ENCODE measurements at places on chromosomes 7 and 10.

- no peak for DNase-seq
These were observed 14.8 kb upstream of the LRRC17 start for GRCh38 chr7:102897856-102898531.

GRCh38 chr10:51183783-51184182 is 109.5 kb downstream of the PRKG1 start:
- DNase-seq, result no peak

DNA sequence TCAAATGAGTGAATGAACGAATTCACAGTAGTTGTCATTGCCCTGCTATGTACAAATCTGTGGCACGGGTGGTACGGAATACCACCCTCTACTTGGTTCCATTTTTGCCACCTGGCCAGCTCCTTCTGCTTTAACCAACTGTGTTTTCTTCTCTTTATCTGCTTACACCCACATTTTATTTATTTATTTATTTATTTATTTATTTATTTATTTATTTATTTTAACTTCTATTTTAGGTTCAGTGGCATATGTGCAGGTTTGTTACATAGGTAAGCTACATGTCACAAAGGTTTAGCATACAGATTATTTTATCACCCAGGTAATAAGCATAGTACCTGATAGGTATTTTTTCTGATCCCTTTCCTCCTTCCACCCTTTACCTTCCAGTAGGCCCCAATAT is 42.2 kb upstream of the CAPZA2 start:
- no peak for DNase-seq

- no peak for DNase-seq
These were observed 800 bp downstream of the MINDY3 start for GRCh38 chr10:15859509-15859905.

GRCh38 chr10:16606421-16606820 is 84.7 kb upstream of the C1QL3 start:
- DNase-seq, result no peak

DNA sequence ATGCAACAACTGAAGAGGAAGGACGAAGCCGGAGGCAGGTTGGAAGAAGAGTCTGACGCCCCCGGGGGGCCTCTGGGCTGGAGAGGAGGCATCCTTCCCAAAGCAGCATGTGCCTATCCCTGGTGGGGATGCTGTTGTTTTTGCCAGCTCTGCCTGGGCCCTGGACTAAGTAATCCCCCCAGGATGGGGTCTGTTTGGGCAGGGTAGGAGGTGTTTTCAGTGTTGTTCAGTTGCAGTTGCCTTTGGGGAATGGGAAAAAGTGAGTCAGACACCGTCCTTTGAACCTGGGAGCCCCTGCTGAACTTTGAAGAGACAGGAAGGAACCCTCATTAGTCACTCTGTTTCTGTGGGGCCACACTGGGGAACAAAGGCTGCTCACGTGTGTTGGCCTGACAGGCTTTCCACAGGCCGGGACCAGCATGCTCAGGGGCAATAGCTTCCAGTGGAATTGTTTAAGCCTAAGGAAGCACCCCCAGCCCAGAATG is 35.2 kb upstream of the GDF10 start:
- DNase-seq, result peak; percentile 53

- DNase-seq, result no peak
These were observed 76.8 kb downstream of the HGF start for GRCh38 chr7:81693080-81693479.

- no peak for DNase-seq
These were observed 110.1 kb downstream of the CD36 start for GRCh38 chr7:80748363-80749042.

GRCh38 chr10:71078454-71079145 is 133.8 kb upstream of the UNC5B start:
- no peak for DNase-seq

DNA sequence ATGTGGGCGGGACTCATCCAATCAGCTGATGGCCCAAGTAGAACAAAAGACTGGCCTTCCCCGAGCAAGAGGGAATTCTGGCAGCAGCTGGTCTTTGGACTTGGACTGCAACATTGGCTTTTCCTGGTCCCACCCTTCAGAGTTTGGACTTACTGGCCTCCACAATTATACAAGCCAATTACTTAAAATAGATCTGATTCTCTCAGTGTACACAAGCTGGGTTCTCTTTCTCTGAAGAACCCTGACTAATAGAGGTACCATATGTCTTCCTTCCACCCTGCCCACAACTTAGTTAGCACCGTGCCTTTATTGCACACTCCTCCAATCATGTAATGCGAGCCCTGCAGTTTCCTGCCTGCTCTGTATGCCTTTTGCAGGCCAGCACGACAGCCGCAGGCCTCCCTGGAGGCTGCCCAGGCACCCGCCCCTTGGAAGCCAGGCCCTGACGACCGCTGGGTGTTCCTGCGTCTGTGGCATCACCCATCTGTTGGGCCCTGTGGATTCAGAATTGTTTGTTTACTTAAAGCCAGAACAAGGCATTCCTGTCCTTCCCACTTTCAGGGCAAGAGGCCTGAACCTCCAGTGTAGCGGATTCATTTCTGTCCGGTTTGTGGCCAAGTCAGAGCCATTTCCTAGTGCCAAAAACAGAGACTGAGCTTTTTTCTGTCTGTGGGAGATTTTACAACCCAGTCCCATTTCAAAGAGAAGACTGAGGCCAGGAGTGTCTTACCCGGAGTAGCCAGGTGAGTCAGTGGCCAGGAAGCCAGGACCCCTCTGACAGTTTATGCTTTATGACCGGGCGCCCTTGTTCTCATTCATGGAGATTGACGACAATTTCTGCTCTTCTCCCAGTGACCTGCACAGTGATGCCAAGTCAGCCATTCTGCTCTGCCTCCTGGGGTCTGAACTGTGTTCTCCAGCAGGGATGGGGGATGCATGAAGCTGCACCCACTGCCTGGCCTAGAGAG is 968 bp upstream of the INMT start:
- no peak for DNase-seq

- no peak for DNase-seq
These were observed 5.6 kb upstream of the PCGF5 start for GRCh38 chr10:91214911-91215310.

DNA sequence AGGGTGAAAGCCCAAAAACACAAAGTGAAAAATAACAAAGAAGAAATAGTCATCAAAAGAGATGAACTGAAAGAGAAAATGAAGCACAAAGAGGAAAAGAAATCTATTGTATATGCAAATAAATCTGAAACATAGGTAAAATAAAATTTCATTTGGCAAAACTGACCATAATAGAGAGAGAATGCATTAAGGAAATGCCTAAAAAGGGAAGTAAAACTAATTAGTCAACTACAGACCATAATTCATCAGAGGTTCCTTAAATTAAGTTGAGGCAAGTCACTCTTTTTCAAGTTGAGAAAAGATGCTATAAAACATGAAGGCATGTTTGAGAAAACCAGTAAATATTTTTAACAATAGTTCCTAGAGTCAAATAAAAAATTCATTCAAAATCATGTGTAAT is 233.3 kb downstream of the LRRN3 start:
- DNase-seq, result no peak

GRCh38 chr7:953547-954327 is 743 bp downstream of the ADAP1 start:
- peak; percentile 36 for DNase-seq

DNA sequence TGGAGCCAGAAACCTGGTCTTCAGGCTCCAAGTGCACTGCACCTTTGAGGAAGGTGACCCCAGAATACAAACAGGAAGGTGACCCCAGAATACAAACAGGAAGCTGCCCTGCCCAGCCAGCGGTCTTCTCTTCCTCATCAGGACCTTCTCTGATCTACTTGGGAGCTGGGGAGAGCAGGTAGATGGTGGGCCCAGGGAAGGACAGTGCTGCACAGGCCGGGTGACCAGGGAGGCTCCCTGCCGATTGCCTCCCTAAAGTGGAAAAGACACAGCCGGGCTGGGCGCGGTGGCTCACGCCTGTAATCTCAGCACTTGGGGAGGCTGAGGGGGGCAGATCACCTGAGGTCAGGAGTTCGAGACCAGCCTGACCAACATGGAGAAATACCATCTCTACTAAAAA is 151.8 kb upstream of the CHST15 start:
- no peak for DNase-seq

GRCh38 chr7:105521027-105521716 is 899 bp downstream of the PUS7 start:
- DNase-seq, result peak; percentile 51

DNA sequence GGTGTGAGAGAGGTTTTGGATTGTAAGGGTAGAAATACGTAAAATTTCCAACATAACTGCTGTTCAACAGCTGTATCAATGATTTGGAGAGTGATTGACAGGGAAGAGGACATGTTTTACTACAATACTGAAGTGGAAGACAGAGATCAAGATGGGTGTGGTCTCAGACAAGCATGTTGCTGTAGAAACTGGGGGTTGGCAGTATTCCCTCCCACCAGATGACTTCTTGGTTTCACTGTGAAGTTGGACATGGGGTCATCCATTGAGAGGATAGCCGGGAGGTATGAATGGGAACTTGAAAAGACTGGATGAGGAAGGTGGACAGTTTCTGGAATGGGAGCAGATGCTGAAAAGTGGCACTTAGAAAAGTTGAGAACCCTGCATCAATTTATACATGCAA is 95.3 kb upstream of the HDAC9 start:
- no peak for DNase-seq

GRCh38 chr10:128781637-128782036 is 655.4 kb upstream of the MKI67 start:
- DNase-seq, result no peak

DNA sequence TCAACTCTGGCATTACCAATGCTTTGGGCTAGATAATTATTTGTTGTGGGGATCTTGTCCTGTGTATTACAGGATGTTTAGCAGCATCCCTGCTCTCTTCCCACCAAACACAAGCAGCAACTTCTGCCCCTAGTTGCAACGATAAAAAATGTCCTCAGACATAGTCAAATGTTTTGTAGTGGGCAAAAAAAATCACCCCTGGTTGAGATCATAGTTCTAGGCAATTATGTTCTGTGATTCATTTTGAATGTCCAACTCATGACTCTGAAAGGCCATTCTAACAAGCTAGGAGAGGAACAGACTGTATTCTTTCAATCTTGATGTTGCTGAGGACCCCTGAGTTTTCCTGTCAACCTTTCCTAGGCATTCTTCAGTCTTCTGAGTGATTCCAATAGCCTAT is 79.5 kb downstream of the RTKN2 start:
- DNase-seq, result no peak

DNA sequence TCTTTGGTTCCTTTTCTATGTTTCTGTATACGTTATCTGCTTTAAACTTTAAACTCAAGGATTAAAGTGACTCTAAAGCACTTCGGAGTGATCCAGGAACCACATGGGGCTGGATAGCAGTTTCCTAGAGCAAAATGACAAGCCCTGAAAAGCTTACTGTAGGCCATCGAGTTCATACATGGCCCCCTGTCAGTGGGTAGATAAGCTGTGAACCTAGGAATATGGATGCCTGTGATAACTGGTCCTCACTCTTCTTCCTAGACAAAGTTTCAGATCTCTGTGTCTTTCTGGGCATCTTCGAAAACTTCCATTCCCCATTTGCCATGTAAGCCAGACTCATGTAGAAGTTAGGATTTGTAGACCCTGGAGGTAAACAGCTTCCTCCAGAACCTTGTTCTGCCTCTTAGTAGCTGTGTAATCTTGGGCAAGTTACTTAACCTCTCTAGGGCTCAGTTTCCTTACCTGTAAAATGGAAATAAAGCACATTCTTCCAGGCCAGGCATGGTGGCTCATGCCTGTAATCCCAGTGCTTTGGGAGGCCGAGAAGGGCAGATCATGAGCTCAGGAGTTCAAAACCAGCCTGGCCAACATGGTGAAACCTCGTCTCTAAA is 49.3 kb upstream of the KMT2E start:
- no peak for DNase-seq

DNA sequence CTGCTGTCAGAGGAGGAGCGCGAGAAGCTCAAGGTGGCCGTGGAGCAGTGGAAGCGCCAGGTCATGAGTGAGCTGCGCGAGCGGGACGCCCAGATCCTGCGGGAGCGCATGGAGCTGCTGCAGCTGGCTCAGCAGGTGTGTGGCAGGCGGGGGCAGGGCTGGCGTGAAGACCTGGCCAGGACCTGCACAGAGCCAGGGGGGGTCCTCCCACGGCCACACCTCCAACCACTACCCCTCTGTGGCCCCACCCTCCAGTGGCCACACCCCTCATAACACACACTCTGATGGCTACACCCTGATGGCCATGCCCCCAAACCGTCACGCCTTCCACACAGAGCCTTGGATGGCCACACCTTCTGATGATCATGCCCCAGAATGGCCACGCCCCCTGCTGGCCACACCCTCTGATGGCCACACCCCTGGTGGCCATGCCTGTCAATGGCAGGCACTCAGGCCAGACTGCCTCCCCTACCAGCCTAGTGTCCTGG is 23.4 kb upstream of the DPYSL4 start:
- peak; percentile 45 for DNase-seq

DNA sequence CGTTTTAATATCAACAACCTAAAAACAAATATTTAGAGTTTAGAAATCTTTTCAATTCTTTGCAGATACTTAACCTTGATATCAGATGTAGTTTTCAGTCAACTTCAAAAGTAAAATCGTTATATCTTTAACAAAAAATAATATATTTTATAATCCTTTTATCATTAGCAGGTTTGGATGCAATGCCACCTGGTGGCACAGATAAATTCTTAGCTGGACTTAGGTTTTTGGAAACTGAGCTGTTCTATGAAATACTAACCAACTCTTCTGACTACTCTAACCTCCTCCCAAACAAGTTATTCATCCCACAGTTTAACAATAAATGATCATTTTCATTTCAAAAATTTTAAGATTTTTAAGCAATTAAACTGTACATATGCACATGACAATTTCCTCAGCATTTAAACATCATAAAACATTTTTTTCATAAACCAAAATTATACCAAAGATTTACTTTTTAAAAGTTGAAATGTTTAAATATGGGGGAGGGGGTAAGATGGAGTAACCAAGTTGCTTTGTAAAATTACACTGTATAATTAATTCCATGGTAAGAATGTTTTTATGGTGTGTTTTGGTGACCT is 56.9 kb downstream of the HIBADH start:
- DNase-seq, result no peak
